ENCODE measurements at places on chromosomes 11 and 22.

GRCh38 chr22:23509571-23510302, 70.4 kb downstream of the IGLL1 start:
- no peak for DNase-seq

DNA sequence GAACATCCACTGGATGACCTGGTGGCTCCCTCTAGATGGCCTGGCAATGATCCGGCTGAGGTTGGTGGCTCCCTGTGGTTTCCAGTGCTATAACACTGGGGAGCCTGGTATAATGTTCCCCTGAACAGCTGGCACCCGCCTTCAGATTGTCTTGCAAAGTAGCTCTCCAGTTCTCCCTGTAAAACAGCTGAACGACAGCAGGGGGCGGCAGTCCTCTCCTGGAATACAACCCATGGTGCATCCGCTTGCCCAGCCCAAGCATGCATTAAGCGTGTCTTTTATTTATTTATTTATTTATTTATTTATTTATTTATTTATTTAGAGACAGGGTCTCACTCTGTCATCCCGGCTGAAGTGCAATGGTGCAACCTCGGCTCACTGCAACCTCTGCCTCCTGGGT, 258.9 kb downstream of the BUD13 start:
- no peak for DNase-seq

GRCh38 chr11:123363556-123363955, 66.5 kb upstream of the GRAMD1B start:
- DNase-seq, result no peak

GRCh38 chr11:134276396-134277182, 410 bp downstream of the GLB1L3 start:
- DNase-seq, result peak; percentile 6

GRCh38 chr11:113134626-113135025, 173.4 kb downstream of the NCAM1 start:
- DNase-seq, result no peak

DNA sequence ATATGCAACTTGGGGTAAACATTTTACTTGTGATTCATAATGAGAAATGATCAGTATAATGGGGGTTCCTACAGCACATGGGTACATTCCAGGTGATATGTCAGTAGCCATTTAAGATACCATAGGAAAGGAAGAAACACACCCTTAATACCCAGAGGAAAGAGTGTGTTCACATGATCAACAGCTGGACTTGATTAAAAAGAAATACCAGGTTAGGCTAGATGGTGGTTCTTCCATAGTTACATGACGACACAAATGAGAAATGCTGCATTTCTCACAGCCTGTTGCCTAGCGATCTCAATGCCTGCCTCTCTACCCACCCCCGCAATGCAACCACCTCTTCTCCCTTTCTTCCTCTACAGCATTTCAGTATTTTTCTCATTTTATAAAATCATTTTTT, 96.8 kb downstream of the TTC28 start:
- DNase-seq, result no peak

- no peak for DNase-seq
Measured at GRCh38 chr11:78855116-78855515, 280.5 kb upstream of the NARS2 start.

DNA sequence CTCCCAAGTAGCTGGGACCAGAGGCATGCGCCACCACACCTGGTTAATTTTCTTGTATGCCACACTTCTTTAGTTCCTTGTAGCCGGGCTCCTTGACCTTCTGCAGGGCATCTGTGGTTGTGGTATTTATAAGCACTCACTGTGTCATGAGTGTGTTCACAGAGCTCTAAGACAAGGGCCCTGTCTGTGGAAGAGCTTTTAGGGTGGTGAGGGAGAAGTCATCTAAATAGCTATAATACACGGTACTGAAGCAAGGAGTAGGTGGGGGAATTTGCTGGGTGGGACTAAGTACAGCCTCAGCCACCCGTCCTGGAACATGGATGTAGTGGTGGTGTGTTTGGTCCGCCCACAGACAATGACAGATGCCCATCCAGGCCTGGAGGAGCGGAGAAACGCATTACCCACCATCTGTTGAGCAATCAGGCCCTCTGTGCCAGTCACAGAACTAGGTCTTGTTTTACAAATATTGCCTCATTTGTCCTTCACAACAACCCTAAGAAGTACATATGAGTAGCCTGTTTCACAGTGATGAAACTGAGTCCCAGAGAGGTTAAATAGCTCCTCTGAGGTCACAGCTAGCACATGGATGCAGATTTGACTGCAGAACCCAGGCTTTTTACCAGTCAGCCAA, 10.1 kb downstream of the ACO2 start:
- DNase-seq, result no peak

- DNase-seq, result no peak
Measured at GRCh38 chr22:31584804-31585160, 77.2 kb downstream of the PISD start.

DNA sequence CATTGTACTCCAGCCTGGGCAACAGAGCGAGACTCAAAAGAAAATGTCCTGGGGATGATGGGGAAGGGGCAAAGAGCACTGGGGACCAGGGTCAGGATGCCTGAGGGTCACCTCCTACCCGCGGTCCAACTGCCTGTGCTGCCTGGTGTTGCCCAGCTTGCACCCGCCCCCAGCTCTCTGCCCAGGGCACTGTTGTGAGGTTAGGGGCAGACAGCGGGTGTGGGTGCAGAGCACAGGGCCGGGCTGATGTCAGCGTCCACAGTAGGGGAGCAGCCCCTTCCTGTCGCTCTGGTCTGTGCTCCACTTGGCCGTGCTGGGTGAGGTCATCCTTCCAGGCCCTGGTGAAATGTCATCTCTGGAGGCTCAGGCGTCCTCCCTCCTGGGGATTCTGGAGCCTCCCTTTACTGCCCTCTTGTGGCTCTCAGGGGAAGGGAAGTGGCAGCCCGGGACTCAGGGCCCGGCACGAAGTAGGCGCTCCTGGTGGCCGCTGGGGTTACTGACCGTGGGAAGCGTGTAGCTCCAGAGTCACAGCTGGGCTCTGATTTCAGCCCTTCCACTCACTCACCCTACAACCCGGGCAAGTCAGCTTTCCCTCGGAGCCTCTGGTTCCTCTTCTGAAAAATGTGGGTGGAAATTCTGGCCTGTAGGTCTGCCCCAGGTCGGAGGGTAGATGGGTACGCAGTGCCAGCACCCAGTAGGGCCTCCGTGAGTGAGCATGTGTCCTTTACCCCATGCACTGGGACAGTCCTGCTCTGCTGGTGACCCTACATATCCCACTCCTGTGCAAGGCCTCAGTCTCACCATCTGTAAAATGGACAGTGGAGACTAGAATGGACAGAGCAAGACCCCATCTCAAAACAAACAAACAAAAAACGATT, 17.3 kb upstream of the PRR5 start:
- DNase-seq, result peak; percentile 63

GRCh38 chr11:44780940-44781631, 54.3 kb downstream of the TSPAN18 start:
- no peak for DNase-seq

- no peak for DNase-seq
Measured at GRCh38 chr22:42717197-42717928, 3.3 kb downstream of the A4GALT start.

DNA sequence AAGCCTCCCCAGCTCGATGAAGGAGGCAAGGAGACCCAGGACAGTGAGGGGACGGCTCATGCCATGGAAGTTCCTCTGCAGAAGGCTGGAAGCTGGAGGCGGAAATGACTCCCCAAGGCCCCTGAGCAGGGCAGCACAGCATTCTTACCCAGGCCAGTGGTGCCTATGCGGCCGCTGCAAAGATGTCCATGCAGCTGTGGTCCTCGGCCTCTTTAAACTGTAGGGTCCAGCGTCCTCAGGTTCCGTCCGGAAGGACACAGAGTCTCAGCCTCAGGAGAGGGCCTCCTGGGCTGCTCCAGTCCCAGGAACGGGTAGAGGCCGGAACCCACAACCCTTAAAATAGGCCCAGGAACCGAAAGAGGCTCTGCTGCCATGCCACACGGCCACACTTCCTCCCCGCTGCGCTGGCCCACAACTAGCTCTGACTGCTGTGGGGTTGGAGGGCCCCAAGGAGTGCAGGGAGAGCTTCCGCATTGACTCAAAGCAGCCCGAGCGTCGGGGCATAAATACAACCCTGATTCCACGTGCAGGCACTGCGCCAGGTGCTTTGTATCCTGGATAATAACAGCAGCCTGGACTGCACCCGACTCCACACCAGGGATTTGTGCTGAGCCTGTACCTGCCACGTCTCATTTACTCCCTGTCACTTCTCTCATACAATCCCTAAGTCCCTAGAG, 5.5 kb downstream of the KIAA0930 start:
- DNase-seq, result no peak
